Activated B cell treated with CpG ODN at 0.5 μM for 24 hours (primary cell): ENCODE measurements at places on chromosomes 2 and 18. TPM values are rescaled to one million over a fixed set of nuclear protein-coding genes. Genes with fewer than 3 reads are reported as not detected.

Gene C2orf78
- total RNA-seq: not detected in 2 replicates

Gene CD8A
- total RNA-seq: 0.18 and 0.24 TPM in 2 replicates

Gene CHAC2
- 7.0 and 7.6 TPM in 2 replicates for total RNA-seq

Gene PXDN
- total RNA-seq: 1.1 and 1.4 TPM in 2 replicates

Gene GAREM1
- not detected in 2 replicates for total RNA-seq

Gene UGT1A8
- not detected in 2 replicates for total RNA-seq
